NCI-H187 treated with DMSO at 0.1 percent for 48 hours (cell line): ENCODE measurements at places on chromosomes 3 and 15.

GRCh38 chr15:57263520-57263919, 112.8 kb upstream of the CGNL1 start:
- DNase-seq, result no peak

GRCh38 chr3:102488331-102488730, 53.5 kb downstream of the ZPLD1 start:
- DNase-seq, result no peak

- DNase-seq, result no peak
Measured at GRCh38 chr3:157981819-157982218, 124.4 kb downstream of the SHOX2 start.

DNA sequence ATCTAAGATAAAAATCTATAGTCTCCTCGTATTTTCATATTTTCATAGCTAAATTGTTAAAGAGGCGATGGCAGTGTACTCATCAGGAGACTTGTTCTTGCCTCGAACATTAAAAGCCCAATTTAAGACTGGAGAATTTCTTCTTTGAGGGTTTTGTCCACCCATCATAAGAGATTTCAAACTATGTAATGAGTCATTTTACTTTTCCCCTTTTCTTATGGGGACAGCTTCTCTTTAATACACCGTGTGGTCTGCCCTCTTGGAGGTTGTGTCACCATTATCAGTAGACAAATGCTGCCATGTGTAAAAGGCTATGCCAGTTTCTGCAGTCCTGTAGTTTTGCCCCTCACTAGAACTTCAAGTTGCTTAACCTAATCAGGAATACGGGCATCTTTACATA, 16.9 kb downstream of the TGFBR2 start:
- DNase-seq, result no peak

DNA sequence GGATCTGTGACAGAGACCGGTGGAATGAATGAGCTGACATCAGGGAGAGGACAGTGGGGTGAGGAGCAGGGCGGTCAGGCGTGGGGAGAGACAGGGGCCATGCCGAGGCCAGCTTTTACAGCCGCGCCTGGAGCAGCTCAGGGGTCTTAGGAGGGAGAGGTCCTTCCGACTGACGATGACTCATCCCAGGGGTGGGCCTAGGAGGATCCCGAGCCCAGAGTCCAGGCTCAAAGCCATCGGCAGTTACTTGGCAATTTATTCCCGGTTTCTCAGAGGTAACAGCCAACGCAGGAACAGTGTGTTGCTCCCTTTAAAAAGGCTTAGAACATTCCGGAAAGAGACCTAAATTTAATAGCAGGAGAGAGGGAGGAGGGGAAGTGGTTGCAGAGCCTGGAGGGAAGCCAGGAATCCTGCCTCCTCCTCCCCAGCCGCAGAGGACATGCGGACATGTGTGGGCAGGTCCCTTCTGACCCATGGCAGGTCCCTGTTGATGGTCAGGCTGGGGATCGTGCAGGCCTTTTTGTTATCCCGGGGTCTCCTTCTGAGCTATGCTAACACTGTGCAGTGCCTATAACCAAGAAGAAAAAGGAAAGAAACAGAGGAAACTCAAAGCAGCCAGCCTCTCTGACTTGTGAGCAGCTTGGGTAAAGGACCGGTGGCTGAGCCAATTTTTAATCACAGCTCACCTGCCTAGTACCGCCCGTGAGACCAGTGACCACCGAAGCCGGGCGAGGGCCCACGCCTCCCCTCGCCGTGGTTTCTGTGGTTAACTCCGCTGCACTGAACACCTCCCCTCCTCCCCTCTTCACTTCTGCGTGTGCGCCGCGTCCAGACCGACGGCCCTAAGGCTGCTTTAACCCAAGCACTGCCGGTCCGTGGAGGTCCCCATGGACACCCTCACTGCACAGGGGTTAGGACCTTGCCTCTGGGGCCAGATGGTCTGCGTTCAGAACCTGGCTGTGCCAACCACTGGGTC, 392.4 kb upstream of the PROK2 start:
- DNase-seq, result no peak

DNA sequence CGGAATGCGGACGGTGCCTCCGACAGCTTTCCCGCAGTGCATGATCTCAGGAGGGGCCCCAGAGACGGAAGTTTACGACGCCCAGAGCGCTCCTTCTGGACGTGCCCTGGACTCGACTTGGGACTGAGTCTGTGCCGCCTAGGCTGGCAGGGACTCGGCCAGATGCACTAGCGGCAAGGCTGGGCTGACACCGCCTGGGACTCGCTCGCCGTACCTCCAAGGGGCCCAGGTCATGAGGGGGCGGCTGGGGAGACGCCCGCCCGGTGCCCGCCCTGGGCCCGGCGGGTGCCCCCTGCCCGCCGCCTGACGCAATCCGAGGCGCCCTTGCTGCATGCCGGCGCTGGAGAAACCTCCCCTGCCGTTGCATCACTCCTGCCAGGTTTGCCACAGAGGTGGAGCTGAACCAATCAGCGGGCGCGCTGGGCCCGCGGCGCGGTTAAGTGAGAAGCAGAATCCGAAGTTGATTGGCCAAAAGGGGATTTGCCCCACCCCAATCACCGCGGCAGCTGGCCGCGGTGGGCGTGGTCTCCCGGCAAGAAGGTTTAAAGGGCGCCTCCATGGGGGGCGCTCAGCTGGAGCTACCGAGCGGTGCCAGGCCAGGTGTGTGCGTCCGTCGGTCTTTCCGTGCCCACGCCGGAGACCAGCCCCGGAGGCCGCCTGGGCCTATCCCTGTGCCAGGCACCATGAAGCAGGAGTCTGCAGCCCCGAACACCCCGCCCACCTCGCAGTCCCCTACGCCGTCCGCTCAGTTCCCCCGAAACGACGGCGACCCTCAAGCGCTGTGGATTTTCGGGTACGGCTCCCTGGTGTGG, at the start of gene CHAC1:
Gene CHAC1 (plus strand): TSS at position 571 of the 812 bp plus-strand sequence. CDS start 113 bp downstream, at position 684.
- DNase-seq, result peak; percentile 61
